MM.1S (cell line): ENCODE measurements at places on chromosomes 1 and 21.

GRCh38 chr1:197733324-197733723 is 42.0 kb downstream of the DENND1B start:
- no peak for DNase-seq

DNA sequence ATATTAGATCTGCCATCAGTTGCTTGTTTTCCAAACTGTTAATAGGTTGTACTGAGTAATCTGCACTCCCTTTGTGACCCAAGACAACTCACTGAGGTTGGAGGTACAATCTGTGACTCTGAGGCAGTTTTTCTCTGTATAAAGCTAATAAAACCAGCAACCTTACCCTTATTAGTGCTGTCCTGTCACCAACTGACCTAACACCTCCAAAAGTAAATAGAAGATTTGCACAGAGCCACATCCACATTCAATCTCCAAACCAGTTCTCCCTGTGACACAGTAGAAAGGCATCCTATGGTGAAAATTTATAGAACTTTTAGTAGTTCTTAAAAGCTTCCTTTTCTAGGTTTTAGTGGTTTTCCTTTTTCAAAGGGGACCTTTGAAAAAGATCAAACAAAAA is 140.4 kb upstream of the ADGRL2 start:
- no peak for DNase-seq

DNA sequence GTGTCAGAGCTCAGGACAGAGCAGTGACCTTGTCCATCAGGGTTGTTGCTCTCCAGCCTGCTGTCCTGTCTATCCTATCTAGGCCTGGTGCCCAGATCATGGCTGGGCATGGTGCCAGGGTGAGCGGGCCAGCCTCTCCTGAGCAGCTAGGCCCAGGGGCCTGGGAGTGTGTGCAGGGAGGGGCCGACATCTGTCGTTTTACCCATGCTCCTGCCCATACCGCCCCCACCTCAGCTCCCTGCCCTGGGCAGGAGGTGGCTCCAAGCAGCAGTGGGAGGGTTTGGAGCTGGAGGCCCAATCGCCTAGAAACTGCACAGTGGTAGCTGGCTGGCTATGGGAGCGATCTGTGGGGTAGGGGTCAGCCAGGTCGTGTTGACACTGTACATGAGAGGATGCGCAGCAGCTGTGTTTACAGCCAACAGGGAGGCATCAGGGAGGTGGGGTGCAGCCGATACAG is 6.5 kb downstream of the INSRR start:
- DNase-seq, result no peak

DNA sequence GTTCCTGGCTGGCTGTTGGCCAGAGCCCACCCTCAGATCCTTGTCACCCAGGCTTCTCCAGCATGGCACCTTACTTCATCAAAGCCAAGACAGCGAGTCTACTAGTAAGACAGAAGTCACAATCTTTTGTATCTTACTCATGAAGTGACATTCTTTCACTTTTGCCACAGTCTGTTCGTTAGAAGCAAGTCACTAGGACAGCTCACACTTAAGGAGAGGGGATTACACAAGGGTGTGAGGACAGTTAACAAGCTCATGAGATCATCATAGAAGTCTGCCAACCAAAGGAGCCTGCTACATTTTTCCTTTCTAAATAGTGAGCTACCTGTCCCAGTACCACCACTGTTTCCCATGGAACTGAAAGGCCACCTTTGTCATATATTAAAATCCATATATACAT is 61.5 kb downstream of the PACC1 start:
- DNase-seq, result no peak

- no peak for DNase-seq
Measured at GRCh38 chr1:242147096-242147976, 148.4 kb upstream of the MAP1LC3C start.

- DNase-seq, result no peak
Measured at GRCh38 chr1:185716095-185716494, 18.1 kb upstream of the HMCN1 start.

GRCh38 chr1:61078618-61079295 is 3.6 kb upstream of the NFIA start:
- DNase-seq, result no peak

DNA sequence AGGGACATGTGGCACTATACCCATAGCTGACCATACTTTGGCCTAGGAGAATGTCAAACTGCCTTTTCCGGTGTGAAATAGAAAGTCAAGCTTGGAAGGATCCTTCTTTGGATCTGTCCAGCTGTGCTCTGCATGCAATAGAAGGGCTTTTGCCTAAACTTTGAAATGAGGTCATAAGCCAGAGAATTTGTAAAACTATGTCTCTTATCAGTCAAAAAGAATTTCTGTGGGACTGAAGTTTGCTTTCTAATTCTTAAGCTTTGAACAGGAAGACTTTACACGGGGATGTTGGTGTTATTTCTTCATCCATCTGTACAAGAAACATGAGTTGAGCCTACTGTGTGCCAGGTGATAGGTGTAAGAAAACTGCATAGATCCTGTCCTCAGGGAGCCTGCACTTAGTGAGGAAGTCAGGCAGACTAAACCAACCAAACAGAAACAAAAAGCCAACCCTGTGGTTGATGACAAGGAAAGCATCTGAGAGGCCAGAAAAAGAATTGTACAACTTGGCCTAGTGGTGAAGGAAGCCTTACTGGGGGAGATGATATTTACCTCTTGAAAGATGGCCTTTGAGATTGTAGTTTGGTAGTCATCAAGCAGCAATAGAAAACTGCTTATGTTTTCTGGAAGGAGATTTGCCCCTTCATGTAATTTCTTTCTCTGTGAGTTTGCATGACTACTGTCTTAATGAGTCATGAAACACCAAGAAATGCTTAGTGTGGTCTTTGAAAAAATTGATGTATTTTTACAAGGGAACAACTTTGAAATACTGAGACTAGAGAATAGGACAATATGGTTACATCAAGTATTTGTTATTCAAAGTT is 24.8 kb downstream of the TGFB2 start:
- peak; percentile 24 for DNase-seq

GRCh38 chr1:206782448-206782847 is 10.2 kb upstream of the IL10 start:
- DNase-seq, result peak; percentile 76

- peak; percentile 92 for DNase-seq
Measured at GRCh38 chr1:16367258-16367967, 371 bp downstream of the SZRD1 start.

GRCh38 chr1:228867951-228868730 is 132.9 kb downstream of the RHOU start:
- DNase-seq, result no peak

GRCh38 chr1:17742583-17742982 is 12.6 kb upstream of the ACTL8 start:
- no peak for DNase-seq

DNA sequence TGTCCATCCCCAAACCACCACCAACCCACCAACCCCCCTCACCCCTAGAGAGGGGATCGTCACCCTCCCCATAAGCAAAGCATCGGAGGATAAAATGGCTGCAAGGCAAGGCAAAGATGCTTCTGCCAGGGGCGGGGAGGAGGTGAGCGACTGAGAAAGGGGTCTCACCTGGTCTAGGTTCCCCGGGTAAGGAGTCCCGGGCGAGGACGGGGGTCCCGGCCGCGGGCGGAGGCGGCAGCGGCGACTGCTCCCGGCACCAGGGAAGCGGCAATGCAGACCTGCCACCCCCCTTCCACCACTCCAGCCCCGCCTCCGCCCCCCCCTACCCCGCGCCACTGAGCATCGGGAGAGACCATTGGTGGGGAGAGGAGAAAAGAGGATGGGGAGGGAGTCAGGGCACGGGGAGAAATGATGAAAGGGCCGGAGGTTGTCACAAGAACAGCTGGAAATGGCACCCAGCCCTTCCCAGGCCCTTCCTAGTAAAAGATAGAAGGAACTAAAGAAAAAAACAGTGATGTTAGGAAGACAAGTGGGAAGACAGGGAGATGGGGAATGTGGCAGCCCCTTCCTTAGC is at the start of gene SV2A:
Gene SV2A, minus strand, starts transcription at position 274 of the 574 bp plus-strand sequence. CDS start 4,004 bp downstream, outside the sequence.
- DNase-seq, result no peak

GRCh38 chr1:219880765-219881457 is 47.4 kb downstream of the SLC30A10 start:
- no peak for DNase-seq

GRCh38 chr1:244205171-244205570 is 154.1 kb downstream of the ZBTB18 start:
- DNase-seq, result no peak

GRCh38 chr1:70086897-70087296 is 118.5 kb downstream of the LRRC40 start:
- no peak for DNase-seq

DNA sequence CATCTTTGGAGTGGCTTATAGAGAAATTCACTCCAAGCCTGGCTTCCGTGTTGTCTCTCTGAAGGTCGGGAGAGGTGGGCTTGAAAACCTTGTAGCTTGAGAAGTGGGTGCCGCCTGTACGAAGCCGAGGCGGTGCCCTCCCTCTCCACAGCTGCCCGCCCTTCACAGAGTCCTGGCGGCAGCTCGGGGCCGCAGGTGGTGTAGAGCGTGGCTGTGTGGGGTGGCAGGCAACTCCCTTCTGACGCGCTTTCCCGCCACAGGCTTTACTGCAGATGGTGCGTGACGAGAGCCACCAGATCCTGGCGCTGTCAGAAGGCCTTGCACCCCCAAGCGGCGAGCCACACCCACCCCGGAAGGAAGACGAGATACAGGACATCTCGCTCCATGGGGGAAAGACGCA is 33.1 kb upstream of the DIP2A start:
- DNase-seq, result no peak

DNA sequence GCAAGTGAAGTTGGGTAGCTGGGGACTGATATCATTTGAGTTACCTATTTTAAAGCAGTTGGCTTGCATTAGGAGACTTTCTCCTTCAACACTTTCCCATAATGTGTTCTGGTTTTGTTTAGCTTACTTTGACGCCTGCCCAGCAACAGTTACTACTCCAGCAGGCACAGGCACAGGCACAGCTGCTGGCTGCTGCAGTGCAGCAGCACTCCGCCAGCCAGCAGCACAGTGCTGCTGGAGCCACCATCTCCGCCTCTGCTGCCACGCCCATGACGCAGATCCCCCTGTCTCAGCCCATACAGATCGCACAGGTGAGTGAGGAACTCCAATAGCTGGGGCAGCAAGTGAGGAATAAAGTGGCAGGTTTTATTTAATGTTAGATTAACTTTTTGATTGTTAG is 144.3 kb downstream of the CD247 start:
- DNase-seq, result no peak

DNA sequence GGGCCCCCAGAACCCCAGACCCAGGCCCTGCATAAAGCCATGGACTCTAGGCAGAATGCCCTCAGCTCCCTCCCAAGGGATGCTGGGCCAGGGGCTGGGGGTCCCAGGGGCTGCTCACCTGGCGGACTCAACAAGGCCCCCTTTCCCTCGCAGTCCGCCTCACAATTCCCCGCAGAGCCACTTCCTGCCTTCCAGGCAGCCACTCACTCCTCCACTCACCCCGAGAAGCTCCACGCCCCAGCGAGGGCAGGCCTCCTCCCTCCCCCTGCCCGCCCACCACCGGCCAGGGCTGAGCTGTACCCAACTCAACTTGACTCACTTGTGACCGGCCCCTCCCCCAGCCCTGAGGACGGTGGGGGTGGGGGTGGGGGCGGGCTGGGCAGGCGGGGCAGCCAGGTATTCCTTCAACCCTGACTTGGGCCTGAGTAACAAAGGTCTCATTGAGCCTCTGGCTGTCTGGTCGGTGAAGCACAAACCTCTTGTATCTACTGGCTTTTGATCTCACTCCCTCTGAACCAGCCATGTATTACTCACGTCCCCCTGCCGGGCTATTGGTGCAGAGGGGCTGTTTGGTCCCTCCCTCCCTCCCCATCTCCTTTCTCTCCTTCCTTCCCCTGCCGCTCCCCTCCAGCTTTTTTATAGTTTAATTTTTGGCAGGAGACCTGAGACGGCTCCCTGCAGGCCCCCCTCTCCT is 5.9 kb downstream of the BLACAT1 start:
- DNase-seq, result no peak

- DNase-seq, result no peak
Measured at GRCh38 chr1:219446288-219446687, 166.6 kb downstream of the ZC3H11B start.

- no peak for DNase-seq
Measured at GRCh38 chr1:201945157-201945556, 1.2 kb downstream of the LMOD1 start.

- no peak for DNase-seq
Measured at GRCh38 chr1:208825300-208825699, 581.1 kb upstream of the PLXNA2 start.

DNA sequence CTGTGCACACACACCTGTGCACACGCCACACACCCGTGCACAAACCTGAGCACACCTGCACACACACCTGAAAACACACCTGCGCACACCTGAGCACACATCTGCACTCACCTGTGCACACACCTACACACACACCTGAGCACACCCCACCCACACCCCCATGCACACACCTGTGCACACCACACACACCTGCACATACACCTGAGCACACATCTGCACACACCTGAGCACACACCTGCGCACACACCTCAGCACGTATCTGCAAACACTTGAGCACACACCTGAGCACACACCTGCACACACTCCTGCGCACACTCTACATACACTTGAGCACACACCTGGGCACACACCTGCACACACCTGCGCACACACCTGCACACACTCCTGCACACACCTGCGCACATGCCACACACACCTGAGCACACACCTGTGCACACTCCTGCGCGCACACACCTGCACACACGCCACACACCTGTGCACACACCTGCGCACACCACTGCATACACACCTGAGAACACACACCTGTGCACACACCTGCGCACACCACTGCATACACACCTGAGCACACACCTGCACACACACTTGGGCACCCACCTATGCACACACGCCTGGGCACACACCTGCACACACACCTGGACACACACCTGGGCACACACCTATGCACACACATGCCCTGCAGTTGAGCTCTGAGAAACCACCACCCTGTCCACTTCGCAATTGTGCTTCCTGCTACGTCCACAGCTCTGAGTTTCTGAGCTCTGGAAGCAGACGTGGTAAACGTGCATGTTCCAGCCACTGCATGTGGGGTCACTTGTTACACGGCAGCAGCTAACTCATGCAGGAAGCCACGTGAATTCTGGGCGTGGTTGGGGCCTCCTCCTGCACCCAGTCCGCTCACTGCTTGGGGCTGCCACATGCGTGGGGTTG is 8.0 kb upstream of the C1orf159 start:
- no peak for DNase-seq

GRCh38 chr1:243542739-243543415 is 287.0 kb downstream of the SDCCAG8 start:
- no peak for DNase-seq

- no peak for DNase-seq
Measured at GRCh38 chr1:164560556-164560955, 1.6 kb downstream of the PBX1 start.

- no peak for DNase-seq
Measured at GRCh38 chr1:225548140-225548857, 104.6 kb downstream of the ENAH start.

- no peak for DNase-seq
Measured at GRCh38 chr1:44536357-44537209, 131.5 kb downstream of the RNF220 start.
